Heart left ventricle (tissue), 16 donors: ENCODE measurements at places on chromosomes 1 and 21.

DNA sequence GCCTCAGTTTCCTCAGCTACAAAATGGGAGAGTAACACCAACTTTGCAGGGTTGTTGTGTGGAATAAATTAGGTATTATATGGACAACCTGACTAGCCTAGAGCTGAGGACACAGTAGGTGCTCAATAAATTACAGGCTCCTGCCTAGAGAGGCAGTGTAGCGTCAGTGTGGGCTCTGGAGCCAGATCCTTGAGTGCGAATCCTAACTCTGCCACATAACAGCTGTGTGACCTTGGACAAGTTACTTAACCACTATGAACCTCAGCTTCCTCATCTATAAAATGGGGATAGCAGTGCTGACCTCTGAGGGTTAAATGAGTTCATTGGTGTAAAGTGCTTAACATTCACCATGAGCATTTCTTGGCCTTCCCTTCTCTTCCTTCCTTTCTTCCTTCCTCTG lies 33.1 kb downstream of the RAP1GAP start:
- no peak for DNase-seq

GRCh38 chr1:17588048-17588871 lies 48.8 kb downstream of the ARHGEF10L start:
- peak; percentile 76 for DNase-seq

- no peak for DNase-seq
Observed at GRCh38 chr1:112702420-112703261, 4.3 kb downstream of the RHOC start.

DNA sequence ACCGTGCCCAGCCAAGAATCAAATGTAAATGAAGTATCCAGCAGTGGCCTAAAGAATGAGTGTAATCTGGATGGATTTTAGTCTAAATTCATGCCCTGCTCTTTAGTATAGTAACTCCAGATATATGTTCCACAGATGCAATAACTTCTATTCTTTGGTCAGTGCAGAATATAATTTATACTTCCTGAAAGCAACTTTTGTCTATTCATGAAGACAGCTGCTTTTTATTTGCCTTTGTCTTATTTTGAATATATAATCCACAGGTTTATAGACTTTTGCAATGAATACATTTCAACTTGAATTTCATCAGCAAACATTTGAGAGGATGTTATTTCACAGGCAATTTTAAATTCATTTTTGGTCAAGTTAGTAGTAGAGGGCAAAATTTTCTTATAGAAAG lies 54.4 kb downstream of the CDC42BPA start:
- no peak for DNase-seq

DNA sequence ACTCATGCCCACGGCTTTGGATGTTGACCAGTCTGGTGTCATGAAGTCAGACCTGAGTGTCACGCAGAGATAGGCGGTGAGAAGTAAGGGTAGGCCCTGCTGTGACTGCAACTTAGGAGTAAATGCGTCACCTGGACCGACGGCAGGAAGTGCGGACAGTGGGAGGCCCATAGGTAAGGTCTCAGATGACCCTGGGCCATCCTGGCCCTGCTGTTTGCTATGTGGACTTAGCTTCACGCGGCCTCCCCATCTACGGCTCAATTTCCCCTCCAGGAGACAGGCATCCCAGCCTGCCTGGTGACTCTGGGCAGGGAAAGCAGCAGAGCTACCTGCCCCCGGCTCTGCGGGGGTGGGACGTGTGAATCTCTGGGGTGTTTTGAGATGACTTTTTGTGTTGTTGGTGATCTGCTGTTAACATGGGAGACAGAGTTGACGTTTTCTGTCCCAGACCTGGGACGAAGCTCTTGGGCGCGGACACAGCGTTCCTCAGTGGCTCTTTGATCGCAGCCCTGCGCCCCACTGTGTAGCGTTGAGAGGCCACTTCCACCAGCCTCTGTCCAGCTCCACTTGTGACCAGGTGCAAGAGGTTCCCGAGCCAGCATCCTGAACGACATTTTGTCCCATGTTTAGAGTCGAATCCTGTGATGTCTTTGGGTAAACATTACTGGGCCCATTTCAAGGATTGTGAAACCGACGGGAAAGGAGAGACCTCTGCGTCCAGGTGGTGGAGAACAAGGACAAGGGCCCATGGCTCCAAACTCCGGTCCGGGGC lies 39.9 kb downstream of the CRYAA start:
- DNase-seq = no peak

DNA sequence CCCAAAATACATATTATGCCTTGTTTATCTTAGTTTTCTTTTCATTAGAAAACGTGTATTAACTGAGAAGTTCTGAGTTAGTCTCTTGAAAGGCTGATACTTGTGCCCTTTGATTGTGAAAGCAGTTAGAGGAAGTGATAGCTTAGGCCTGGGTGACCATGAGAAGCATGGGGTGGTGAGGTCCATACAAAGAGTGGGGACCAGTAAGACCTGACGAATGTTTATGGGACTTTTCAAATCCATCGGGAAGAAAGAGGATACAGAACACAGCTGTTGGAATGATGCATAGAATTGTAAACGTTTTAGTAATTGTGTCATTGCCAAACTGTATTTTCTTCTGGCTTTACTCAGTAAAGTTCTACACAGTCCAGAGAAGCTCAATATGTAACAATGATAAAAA lies 259.8 kb downstream of the LMO4 start:
- DNase-seq = no peak

DNA sequence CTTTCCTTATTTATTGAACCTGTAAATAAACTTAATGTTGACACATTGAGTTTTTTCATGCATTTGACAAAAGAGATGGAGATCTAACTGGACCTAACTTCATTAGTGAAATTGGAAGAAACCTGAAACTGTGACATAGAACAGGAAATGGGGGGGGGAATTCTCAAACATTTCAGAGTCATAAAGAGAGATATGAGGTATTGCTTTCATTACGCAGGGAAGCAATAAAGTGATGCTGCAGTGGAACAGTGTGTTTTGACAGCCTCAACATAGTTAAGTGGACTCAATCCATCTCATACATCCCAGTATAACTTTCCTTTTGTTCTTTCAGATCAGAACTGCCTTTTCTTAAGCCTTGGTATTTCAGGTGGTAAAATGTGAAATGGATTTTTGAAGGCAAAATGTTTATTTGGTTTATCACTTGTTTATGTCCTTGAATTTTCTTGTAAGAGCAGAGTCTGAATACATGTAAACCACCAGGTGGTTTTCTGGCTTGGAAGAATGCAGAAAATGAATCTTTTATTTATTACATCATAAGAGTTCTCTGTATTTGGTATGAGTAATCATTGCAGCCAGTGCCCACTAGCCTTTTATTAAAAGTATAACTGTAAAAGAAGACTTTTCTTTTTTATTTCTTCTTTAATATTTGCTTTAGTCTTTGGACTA lies 132.5 kb downstream of the ZNF326 start:
- DNase-seq = no peak

- DNase-seq = no peak
Observed at GRCh38 chr1:48848035-48848434, 71.3 kb upstream of the BEND5 start.

DNA sequence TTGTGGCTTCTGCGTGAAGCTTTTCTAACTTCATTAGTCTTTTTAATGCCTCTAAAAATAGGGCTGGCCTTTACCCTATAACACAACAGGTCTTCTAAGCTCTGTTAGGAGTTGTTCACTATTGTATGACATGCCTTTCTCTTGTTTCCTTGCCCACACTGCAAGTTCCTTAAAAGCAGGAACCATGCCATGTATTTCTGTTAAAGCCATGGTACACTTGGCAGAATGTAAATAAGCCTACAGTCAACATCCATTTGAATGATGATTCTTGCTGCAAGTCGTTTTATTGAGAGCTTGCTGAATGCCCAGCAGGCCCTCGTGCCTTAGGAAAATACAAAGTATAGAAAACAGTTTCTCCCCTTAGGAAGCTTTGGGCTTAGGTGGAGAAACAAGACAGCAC lies 214.6 kb downstream of the DUSP10 start:
- no peak for DNase-seq

- no peak for DNase-seq
Observed at GRCh38 chr1:76607717-76608116, 259.6 kb upstream of the ST6GALNAC5 start.

GRCh38 chr1:70948396-70949017 lies 99.1 kb downstream of the PTGER3 start:
- no peak for DNase-seq

GRCh38 chr21:31874812-31875212 lies 2.0 kb downstream of the HUNK start:
- DNase-seq = no peak

DNA sequence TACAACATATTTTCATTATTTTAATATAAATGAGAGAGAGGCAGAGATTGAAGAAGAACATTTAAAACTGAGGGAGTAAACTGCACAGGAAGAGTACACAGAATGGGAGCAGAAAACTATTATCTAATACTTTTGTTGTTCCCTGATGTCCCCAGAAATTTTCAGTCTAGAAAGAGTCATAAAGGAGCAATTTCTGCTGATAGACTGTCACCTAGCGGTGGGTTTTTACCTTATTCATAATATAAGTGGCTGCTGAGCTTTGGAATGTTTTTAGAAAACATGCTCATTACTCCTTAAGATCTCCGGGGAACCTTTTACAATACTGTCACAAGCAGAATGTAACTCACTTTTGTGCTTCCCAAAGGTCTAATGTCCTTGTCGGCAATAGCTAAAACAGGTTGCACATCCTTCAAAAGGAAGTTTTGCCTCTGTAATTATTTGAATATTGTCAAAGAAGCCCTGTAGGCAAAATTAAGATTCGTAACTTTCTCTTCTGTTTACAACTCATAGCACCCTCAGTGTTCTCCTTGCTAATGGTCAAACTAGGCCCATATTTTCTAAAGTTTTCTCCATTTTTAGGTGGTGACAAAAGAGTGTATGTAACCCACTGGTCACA lies 4.9 kb upstream of the NPL start:
- no peak for DNase-seq

- DNase-seq = peak; percentile 33
Observed at GRCh38 chr21:41170442-41170841, 2.5 kb downstream of the BACE2 start.

- no peak for DNase-seq
Observed at GRCh38 chr1:208113011-208113410, 131.2 kb downstream of the PLXNA2 start.

DNA sequence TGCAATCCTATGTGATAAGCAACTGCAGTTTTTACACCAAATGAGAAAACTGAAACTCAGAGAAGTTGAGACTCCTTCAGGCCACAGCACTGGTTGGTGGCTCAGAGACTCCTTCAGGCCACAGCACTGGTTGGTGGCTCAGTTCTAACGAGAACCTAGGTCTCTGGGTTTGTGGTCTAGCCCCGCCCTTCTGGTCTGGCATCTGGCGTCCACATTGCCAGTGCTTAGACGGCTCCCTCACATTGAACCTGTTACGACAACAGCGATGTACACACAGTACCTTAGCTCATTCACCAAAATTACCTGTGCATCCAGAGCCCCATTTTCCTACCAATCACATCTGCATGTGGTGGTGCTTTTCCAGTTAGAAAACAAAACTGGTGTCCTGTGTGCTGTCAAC lies 66.1 kb downstream of the NID1 start:
- DNase-seq = no peak

DNA sequence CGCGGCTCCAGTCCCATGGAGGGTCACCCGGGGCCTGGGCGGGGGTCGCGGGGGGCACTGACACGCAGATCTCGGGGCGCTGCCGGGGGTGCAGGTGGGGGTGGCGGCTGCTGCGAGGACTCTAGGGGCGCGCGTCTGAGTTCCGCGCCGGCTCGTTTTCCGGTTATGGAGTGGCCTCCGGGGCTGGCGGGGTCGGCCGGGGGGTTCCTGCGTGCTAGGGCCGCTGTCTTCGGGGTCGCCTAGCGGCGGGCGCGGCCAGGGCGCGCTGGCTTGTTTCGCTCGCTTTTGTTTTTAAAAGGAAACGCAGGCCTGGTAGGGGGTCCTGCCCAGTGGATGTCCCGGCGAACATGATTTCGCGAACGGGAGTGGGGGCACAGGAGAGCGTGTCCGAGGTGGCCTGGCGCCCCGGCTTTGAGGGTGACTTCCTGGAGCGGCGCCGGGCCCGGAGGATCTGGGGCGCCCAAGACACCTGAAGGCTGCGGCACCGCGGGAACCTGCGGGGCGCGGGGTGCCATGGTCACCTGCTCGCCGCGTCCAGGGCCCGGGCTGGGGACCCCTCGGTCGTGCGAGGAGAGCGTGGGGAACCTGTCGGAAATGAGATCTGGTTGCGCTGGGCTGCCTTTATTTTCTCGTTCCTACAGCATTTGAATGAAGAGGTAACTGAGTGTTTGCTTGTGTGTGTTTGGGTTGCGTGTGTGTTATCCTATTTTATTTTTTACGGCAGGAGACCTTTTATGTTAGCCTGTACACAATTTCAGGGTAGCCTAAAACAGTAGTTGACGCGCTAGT lies 618 bp downstream of the ETS2 start:
- DNase-seq = peak; percentile 54

DNA sequence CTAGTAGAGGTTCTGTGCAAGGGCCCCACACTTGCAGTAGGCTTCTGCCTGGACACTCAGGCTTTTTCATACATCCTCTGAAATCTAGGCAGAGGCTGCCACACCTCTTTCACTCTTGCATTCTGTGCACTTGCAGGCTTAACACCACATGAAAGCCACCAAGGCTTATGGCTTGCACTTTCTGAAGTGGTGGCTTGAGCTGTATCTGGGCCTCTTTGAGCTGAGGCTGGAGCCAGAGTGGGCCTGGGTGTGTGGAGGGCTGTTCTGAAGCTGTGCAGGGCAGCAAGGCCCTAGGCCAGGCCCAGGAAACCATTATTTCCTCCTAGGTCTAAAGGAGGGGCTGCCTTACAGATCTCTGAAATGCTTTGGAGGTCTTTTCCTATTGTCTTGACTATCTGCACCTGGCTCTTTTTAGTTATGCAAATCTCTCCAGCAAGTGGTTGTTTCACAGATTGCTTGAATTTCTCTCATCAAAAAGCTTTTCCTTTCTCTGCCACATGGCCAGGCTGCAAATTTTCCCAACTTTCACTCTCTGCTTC lies 66.2 kb downstream of the TYW3 start:
- DNase-seq = no peak

GRCh38 chr1:159556931-159557369 lies 21.1 kb upstream of the OR10J5 start:
- DNase-seq = no peak

GRCh38 chr1:189605226-189605625 lies 872.4 kb downstream of the BRINP3 start:
- no peak for DNase-seq

DNA sequence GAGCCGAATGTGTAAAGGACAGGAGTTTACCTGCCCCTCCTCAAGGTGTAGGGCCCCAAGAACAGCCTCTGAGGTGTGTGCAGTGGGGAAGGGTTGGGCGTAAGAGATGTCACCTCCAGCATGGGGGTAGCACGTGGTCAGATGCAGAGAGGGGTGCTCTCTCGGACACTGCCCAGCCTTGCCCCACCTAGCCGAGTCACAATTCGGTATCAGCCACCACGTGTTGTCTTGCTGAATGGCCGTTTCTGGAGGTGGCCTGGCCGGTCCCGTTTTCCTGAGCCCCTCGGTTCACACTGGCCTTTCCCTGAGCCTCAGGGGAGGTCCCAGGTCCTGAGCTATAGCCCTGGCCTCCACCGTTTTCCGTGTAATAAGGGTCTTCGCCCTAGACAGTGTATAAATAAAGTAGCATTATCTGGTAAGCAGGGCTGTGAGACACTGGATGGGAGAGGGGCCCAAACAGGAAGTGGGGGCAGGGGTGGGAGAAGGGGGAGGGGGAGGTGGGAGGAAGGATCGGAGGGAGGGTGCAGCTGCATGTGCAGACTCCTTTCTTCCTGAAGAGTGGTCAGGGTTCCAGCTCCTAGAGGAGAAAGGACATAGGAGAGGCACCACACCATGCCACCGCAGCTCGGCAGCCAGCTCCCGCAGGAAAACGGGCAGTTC lies 23.3 kb downstream of the CD34 start:
- no peak for DNase-seq
